ENCODE measurements at places on chromosomes 5 and 9. TPM values are rescaled to one million over a fixed set of nuclear protein-coding genes. Genes with fewer than 3 reads are reported as not detected.

The CCL28 gene
- total RNA-seq = 2.3 TPM

The HAUS6 gene
- total RNA-seq = 2.6 TPM

The UGT3A1 gene
- total RNA-seq = 20.3 TPM

The GRM6 gene
- not detected for total RNA-seq

The C1QTNF2 gene
- total RNA-seq = not detected

The OR13C9 gene
- total RNA-seq = 0.23 TPM

The PROB1 gene
- 0.75 TPM for total RNA-seq

The PKD2L2 gene
- not detected for total RNA-seq

The CNTNAP3 gene
- 0.58 TPM for total RNA-seq

The IL7R gene
- total RNA-seq = 2.4 TPM

The LCN15 gene
- total RNA-seq = not detected

The CERCAM gene
- total RNA-seq = 1.0 TPM

The DOK3 gene
- 3.2 TPM for total RNA-seq

The SOX30 gene
- total RNA-seq = not detected

The TRAPPC13 gene
- 7.5 TPM for total RNA-seq

The PCDHAC1 gene
- 0.28 TPM for total RNA-seq

The PCDHB11 gene
- 0.20 TPM for total RNA-seq

The JMY gene
- total RNA-seq = 5.5 TPM

The EIF4E1B gene
- not detected for total RNA-seq

The ROR2 gene
- 0.15 TPM for total RNA-seq

The ADCY2 gene
- total RNA-seq = 0.35 TPM

The FGFR4 gene
- total RNA-seq = 89.8 TPM

The CDKN2A gene
- total RNA-seq = 0.55 TPM

The PPP2R2B gene
- total RNA-seq = 0.03 TPM

The PCDHGB1 gene
- 0.63 TPM for total RNA-seq

The MAMDC2 gene
- 0.48 TPM for total RNA-seq

The RIGI gene
- total RNA-seq = 2.9 TPM

The SHLD3 gene
- total RNA-seq = 0.55 TPM

The PCAT7 gene
- total RNA-seq = 2.2 TPM

The UGT3A2 gene
- total RNA-seq = 0.18 TPM

The PCDHA5 gene
- total RNA-seq = not detected

The MSH3 gene
- 12.3 TPM for total RNA-seq

The RGMB gene
- 6.0 TPM for total RNA-seq

The PAPPA gene
- 0.13 TPM for total RNA-seq

The GABRA6 gene
- total RNA-seq = not detected

The SPATA31C2 gene
- not detected for total RNA-seq

The OSMR gene
- total RNA-seq = 4.4 TPM

The WDR38 gene
- total RNA-seq = not detected

The SLC34A3 gene
- not detected for total RNA-seq

The CCL21 gene
- 1.7 TPM for total RNA-seq

The CDH9 gene
- total RNA-seq = not detected

The ADGRD2 gene
- total RNA-seq = not detected

Data from left lobe of liver (tissue), 2 donors.